Stimulated activated CD8-positive, alpha-beta memory T cell treated with anti-CD3 and anti-CD28 coated beads, Interleukin-7, amount 100 ng/mL, for 24 hours (primary cell): ENCODE measurements at places on chromosomes 3 and 15.

GRCh38 chr15:100457201-100457600, 71.5 kb downstream of the CERS3 start:
- DNase-seq, result no peak

DNA sequence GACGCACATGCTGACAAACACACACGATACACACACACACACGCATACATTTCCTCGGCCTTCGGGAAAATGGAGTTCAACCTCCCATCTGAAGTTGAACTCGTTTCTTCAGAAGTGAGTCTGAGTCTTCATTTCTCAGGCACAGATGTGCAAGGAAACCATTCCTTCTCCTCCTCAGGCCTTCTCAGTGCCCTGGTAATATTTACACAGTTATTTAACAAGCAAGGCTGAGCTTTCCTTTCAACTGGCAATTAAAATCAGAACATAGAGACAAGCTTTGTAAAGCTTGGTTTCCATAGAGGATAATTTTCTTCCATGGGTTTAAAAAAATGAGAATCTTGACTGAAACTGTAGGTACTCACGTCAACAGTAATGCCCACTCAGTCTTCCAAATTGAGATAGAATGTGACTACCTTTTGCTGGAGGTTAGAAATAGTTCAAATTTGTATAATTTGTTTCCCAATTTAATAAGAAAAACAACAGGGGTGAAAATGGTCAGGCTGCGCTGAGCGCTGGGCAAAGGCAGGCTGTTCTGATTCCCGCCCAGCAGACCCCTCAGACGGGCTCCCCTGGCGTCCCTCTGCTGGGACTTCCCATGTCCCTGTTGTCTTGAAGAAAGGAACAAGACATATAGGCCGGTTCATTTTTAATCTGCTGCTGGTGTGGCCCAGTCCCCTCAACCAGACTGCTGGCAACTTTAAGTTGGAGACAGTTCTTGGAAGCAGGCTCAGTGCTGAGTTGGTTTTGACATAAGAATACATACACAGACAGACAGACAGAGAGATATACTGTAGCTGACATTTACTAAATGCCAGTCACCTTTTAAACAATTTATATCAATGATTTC, 174.3 kb downstream of the XXYLT1 start:
- DNase-seq, result no peak

GRCh38 chr3:138412821-138413551, 21.4 kb upstream of the ESYT3 start:
- no peak for DNase-seq

DNA sequence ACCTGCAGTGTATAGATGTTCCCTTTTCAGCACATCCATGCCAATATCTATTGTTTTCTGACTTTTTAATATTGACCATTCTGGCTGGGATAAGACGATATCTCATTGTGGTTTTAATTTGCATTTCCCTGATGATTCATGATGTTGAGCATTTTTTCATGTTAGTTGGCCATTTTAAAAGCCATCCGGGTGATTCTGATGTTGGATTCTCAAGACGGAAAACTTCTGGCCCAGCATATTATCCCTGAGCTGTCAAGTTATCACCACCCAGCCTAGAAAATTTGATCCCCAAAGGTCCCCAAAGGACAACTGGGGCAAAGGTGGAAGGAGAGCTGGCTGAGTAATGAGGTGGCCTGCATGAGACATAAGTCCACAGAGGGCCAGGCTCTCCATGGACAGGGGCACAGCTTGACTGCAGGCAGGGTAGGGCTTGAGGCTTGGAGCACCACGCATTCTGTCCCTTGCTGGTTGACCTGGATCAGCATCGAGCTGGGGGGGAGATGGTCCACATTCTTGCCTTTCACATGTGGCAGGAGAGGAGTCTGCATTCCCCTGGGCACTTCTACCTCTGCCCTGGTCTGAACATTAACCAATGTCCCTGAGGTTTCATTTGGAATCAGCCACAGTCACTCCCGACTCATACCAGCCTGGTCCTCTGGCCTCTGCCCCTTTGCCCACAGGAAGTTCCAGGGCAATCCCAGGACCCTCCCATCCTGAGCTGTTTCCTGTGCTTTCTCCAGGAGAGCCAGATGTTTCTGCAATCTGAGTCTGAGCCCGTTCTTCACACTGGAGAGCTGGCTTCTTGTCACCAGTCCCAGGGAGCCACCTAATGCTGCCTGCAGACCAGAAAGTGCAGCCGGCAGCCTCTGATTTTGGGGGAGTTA, 69.2 kb downstream of the ISG20 start:
- DNase-seq, result no peak

DNA sequence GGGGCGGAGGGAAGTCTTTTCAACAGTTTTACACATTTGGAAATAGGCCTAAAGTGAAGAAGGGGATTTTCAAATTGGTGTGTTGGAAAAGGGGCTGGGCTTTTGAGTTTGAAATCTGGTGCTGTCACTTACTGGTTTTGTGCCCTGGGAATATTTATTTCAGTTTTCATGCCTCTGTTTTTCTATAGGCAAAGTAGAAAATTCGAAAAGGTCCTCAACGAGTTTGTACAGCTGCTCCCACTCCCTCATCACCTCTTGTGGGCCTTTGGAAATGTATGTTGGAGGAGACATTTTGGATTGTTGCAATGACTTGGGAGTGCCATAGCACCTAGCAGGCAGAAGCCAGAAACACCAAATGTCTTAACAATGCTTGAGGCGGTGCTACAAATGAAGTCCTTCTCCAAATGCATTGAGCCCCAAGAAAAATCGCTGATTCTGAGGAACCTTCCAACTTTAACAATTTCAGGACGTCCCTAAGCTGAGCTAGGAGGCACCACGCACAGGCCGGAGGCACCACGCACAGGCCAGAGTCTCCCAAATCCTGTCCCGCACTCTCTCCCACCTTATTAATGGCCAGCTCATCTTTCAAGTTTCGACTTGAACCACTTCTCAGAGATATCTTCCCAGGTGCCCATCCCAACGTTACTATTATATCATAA, 639 bp upstream of the POLR2M start:
- no peak for DNase-seq

GRCh38 chr3:43074901-43075689, 30.8 kb downstream of the POMGNT2 start:
- no peak for DNase-seq

GRCh38 chr3:76497636-76498035, 542.3 kb upstream of the ROBO2 start:
- DNase-seq, result no peak
